ENCODE measurements at places on chromosomes 13 and 19.

GRCh38 chr13:46320821-46321220 lies 66.2 kb downstream of the RUBCNL start:
- no peak for DNase-seq

GRCh38 chr19:48346191-48346590 lies 17.5 kb downstream of the TMEM143 start:
- no peak for DNase-seq

DNA sequence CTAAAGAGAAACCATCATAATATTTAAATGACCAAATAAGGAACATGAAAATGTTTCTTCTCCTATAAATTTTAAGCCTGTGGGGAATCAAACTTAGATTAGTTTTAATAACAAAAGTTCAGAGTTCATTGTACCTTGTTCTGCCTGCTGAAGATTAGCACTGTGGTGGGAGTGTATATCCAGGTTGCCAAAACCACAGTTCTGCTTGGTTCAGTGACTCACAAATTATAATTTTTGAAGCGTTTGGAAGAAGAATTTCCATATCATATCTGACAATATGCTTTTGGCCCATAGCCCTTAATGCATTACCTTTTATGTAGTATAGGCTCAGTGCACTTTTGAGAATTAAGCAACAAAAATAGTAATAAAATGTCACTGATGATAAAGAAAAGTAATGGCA lies 545.2 kb downstream of the GPC6 start:
- DNase-seq: no peak

DNA sequence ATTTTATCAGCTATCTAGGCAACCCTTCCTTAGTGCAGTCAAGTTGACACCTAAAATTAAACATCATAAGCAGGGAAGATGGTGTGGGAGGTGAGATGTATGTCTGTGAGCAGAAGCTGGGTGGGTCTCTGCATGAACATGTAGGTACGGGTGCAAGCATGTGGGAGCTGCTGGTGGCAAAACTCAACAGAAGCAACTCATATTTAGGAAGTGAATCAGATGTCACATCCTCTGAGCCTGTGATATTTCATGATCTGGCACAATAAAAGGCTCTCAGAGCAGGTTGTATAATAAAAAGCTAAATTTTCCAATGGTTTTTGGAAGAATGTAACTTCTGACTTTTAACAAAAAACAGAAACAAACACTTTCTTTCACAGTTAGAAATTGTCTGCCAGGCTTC lies 44.4 kb downstream of the C1QTNF9 start:
- no peak for DNase-seq

GRCh38 chr19:57057036-57057686 lies 62.6 kb upstream of the USP29 start:
- no peak for DNase-seq

DNA sequence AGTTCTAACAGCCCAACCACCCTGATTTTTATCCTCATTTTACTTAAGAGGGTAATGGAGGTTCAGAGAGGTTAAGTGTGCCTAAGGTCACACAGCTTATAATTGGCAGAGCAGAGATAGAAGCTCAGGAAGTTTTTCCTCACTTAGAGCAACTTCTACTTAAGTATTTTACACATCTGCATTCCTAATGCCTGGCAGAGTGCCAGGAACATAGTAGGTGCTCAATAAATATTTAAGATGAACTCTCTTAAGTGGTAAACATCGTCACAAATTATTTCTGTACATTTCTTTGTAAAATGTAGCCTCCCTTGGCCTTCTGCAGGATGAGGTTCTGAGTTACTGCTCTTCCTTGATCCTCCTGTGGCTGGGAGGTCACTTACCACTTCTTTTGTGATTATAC lies 14.7 kb downstream of the FARP1 start:
- no peak for DNase-seq
